ENCODE measurements at places on chromosomes 4 and X. TPM values are rescaled to one million over a fixed set of nuclear protein-coding genes. Genes with fewer than 3 reads are reported as not detected.

Gene PPP4R3C
- total RNA-seq, result not detected

Gene TMEM271
- total RNA-seq, result not detected

Gene SLBP
- total RNA-seq, result 48.5 TPM

- no peak for DNase-seq
These were observed 2.9 kb downstream of the UGT8 start for GRCh38 chr4:114601304-114602052.

DNA sequence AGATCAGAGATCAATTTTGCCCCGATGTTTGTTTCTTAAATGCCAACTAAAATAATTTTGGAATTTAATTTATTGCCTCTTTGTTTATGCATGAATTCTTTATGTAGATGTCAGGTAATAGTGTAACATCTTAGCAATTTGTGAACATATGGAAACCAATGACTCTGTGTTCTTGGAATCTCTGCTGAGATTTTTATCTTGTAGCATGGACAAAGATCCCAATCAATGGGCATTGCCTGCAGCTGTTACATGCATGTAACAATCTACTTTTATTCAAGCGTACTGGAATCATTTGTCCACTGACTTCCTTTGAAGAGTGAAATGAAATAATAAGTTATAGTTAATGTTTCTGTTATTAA is 61.6 kb upstream of the ARSJ start:
- DNase-seq, result no peak

GRCh38 chr4:43754566-43754965 is 694.0 kb downstream of the KCTD8 start:
- DNase-seq, result no peak

- DNase-seq, result no peak
These were observed 558.2 kb downstream of the ZNF674 start for GRCh38 chrX:45986971-45987370.

GRCh38 chr4:56995525-56995924 is 16.8 kb downstream of the POLR2B start:
- no peak for DNase-seq

- no peak for DNase-seq
These were observed 36.4 kb downstream of the TMEM150C start for GRCh38 chr4:82525307-82525911.

- DNase-seq, result no peak
These were observed 550.5 kb upstream of the SMIM31 start for GRCh38 chr4:164203476-164203875.
